ENCODE measurements at places on chromosomes 12 and 14.
A peak's percentile ranks its signal among the peaks of the same experiment; 100 is the strongest.

DNA sequence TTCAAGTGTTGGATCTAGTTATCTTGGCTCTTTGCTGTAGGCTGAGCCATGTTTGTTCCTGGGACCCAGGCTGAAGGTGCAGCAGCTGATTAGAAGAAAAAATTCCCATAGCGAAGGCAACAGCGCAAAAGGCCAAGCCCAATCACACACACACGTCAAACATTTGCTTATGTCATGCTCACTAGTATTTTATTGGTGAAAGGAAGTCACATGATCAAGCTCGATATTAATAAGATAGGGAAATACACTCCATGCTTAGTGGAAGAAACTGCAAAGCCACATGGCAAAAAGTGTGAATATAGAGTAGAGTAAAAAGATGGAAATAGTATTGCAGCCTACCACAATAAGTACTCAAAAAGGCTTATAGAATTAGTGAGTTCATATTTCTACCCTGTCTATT, 373.5 kb upstream of the FAR2 start:
- no peak overlapping the region for H3K27ac ChIP-seq
- no peak overlapping the region for H3K4me3 ChIP-seq
- no peak for DNase-seq
- no peaks in the 10 kb centered on the region for H3K27me3 ChIP-seq
- no peaks in the 10 kb centered on the region for H3K4me1 ChIP-seq

DNA sequence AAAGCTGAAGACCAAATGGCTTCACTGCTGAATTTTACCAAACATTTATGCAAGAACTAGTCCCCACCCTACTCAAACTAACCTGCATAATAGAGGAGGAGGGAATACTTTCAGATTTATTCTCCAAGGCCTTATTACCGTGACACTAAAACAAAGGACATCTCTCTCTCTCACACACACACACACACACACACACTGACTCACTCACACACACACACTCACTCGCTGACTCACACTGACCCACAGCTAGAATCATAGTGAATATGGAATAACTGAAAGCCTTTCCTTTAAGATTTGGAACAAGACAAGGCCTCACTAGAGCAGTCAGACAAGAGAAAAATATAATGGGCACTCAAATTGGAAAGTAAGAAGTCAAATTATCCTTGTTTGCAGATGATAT, 1014.1 kb downstream of the TMTC2 start:
- H3K36me3 ChIP-seq, result no peaks in the 10 kb centered on the region
- no peak for DNase-seq
- H3K4me1 ChIP-seq, result no peaks in the 10 kb centered on the region

DNA sequence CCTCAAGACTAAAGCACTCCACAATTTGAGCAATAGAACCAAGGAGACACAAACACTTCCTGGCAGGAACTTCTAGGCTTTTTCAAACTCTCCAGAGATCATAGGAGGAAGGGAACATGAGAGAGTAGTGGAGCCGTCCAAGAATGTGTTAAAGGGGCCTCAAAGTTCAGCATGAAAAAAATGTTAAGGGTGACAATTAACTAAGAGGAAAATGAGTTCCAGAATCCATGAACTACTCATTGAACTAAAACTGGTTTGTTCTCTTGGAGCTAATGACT, 122.0 kb downstream of the WIF1 start:
- no peaks in the 10 kb centered on the region for H3K27me3 ChIP-seq
- H3K36me3 ChIP-seq, result no peaks in the 10 kb centered on the region
- no peak overlapping the region for H3K27ac ChIP-seq
- H3K4me3 ChIP-seq, result no peak overlapping the region

GRCh38 chr12:103102225-103102744, 144.8 kb downstream of the ASCL1 start:
- H3K27me3 ChIP-seq, result no peaks in the 10 kb centered on the region
- H3K4me3 ChIP-seq, result no peak overlapping the region

- no peak for DNase-seq
- no peak overlapping the region for H3K4me3 ChIP-seq
- H3K36me3 ChIP-seq, result no peaks in the 10 kb centered on the region
- H3K27ac ChIP-seq, result no peak overlapping the region
- H3K4me1 ChIP-seq, result no peaks in the 10 kb centered on the region
Measured at GRCh38 chr14:102764220-102764671, 13.0 kb upstream of the TRAF3 start.

GRCh38 chr12:53049571-53050318, at the start of gene TNS2:
TNS2 (plus strand) TSS chr12:53050065; CDS start chr12:53050186, 121 bp downstream.
- DNase-seq, result peak; percentile 59
- peak within 1 kb of the TSS; percentile 94 for H3K27ac ChIP-seq
- H3K4me3 ChIP-seq, result peak within 1 kb of the TSS; percentile 80
- peaks cover 67% of the 10 kb centered on the region for H3K4me1 ChIP-seq
- H3K27me3 ChIP-seq, result no peaks in the 10 kb centered on the region

DNA sequence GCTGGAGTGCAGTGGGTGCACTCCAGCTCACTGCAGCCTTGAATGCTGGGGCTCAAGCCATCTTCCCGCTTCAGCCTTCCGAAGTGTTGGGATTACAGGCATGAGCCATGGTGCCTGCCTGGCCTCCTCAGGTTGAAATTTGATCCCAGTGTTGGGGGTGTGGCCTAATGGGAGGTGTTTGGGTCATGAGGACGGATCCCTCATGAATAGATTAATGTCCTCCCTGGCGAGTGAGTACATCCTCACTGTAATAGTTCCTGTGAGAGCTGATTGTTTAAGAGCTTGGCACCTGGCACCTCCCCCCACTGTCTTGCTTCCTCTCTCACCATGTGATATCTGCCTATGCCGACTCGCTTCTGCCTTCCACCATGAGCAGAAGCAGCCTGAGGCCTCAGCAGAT, 84.7 kb downstream of the TSPAN9 start:
- H3K27me3 ChIP-seq, result no peaks in the 10 kb centered on the region
- DNase-seq, result no peak
- no peak overlapping the region for H3K27ac ChIP-seq
- H3K36me3 ChIP-seq, result no peaks in the 10 kb centered on the region
- no peak overlapping the region for H3K4me3 ChIP-seq

DNA sequence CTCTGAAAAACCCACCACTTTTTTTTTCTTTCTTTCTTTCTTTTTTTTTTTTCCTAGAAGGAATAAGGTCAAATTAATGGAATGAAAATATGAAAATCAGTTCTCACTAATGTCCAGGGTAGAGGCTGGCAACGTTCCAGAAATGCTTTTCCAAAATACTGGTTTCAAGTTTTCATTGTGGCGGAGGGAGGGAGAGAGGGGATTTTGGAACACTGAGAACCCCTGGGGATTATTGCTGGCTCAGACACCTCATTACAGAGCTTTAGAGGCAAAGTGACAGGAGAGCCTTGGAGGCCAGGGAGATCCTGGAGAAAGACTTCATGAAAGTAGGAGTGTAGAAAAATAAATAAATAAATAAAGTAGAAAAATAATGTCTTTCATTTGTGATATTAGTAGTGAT, 45.4 kb downstream of the ALX1 start:
- no peaks in the 10 kb centered on the region for H3K27me3 ChIP-seq
- no peaks in the 10 kb centered on the region for H3K36me3 ChIP-seq
- no peak overlapping the region for H3K27ac ChIP-seq

DNA sequence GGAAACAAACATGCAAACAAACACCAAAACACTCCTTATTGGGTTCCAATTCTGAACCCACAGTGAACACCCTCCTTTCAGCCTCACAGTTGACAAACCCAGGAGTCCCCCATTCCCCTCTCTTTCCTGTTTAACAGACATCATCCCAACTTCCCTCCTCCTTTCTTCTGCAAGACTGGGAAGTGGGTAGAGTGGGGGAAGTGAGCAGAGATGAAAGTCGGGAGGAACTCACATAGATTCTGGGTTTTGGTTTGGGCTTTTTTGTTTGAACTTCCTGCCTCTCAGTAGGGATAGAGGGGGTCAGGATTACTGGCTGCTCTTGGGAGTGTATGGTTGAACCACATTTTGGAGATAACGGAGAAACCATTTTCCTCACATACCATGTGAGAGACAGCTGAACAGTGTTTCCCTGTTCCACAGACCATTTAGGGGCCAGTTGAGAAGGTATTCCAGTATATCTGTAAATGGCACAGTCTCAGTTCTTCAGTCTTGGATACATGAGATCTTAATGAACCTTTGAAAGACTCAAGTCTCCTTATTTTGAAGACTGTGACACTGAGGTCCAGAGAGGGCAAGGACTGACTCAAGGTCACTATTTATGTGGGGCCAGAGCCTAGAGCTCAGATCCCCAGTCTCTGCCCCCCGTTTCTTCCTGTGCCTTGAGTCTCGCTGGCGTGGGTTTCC, 3.9 kb upstream of the GPR84 start:
- H3K4me3 ChIP-seq, result no peak overlapping the region
- no peaks in the 10 kb centered on the region for H3K36me3 ChIP-seq
- no peak for DNase-seq
- H3K4me1 ChIP-seq, result no peaks in the 10 kb centered on the region

GRCh38 chr12:4049298-4050080, 176.3 kb upstream of the PARP11 start:
- no peaks in the 10 kb centered on the region for H3K4me1 ChIP-seq
- H3K27ac ChIP-seq, result no peak overlapping the region
- no peak overlapping the region for H3K4me3 ChIP-seq
- no peak for DNase-seq
- H3K36me3 ChIP-seq, result no peaks in the 10 kb centered on the region

DNA sequence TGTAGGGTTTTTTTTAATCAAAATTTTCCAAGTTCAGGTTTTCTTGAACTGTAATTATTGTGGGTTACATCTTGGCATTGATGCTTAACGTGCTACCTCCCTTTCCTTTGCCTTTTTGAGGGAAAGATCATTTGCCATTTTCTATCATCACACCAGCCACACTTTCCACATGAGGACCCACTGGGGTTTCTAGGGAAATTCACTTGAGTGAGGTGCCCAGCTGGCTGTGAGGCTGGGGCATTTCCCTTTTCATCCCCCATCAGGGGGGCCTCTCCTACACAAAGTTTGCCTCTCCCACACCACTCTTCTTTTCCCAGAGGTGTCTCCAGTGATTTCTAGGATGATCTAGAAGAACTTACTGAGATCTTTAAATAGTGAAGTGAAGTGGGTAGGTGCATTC, 335.7 kb downstream of the BMP4 start:
- no peaks in the 10 kb centered on the region for H3K27me3 ChIP-seq
- no peak overlapping the region for H3K27ac ChIP-seq
- no peaks in the 10 kb centered on the region for H3K4me1 ChIP-seq
- DNase-seq, result no peak
- no peaks in the 10 kb centered on the region for H3K36me3 ChIP-seq
- no peak overlapping the region for H3K4me3 ChIP-seq

DNA sequence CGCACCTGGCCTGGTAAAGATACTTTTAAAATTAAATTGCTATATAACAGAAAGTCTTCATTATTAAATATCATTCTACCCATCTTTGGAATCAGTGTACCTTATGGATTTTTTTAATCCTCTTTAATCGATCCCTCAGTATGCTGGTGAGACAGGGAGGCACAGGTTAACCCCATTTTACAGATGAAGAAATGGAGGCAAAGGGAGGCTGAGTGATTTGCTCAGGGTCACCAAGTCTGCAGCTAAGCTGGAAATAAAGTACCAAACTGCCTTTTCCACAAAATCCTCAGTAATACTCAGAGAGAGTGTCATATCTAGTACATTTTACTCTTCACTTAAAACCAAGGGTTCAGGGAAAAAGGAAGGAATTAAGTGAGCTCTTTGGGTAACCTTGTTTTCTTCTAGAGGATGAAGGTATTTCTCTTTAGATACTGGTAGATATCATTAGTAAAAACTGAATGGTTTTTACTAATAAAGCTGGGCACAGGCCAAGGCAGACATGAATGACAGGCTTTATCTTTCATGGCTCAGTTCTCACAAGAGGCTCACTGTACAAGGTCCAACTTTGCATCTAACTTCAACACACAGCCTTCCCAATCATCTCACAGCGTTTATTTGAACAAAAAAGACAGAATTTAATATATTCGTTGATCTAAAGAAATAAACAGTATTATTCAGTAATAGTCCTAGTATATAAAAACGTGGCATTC, 35.3 kb upstream of the TTC7B start:
- no peaks in the 10 kb centered on the region for H3K4me1 ChIP-seq
- H3K27me3 ChIP-seq, result no peaks in the 10 kb centered on the region
- no peak overlapping the region for H3K27ac ChIP-seq
- H3K36me3 ChIP-seq, result no peaks in the 10 kb centered on the region
- DNase-seq, result no peak
- no peak overlapping the region for H3K4me3 ChIP-seq

- H3K36me3 ChIP-seq, result no peaks in the 10 kb centered on the region
- no peak overlapping the region for H3K27ac ChIP-seq
- DNase-seq, result no peak
- H3K27me3 ChIP-seq, result no peaks in the 10 kb centered on the region
- H3K4me1 ChIP-seq, result no peaks in the 10 kb centered on the region
Measured at GRCh38 chr14:36301159-36301558, 19.3 kb downstream of the MBIP start.

DNA sequence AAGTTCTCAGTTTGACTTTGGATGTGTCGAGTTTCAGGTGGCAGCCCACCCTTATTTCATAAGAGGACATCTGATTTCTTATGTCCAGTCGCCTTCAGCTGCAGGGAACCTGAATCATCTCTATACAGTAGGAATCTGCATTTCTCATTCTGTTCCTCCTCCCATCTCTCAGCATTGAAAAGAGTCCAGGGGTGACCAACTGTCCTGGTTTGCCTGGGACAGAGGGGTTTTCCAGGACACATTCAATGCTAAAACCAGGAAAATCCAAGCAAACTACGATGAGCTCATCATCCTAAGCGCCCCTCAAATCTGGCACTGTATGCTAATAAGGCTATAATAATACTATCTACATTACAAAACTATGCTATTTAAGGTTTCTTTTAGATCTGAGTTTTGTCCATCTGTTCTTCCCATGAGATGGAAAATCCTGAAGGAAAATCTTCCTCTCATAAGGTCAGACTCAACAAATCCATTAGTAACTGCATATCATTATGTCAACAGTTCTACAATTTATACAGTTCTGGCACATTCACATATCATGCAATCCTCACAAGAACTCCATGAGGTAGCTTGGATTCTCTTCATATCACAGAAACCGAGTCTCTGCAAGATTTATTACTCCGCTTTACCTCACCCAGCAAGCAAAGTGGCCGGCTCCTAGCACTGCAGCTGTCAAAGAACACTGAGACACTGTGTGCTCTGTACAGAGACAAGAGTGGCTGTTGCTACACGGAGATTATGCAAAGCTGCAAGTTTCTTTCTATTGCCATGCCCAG, 15.6 kb upstream of the CALM1 start:
- peaks cover 3% of the 10 kb centered on the region for H3K4me1 ChIP-seq
- no peak for DNase-seq
- H3K36me3 ChIP-seq, result no peaks in the 10 kb centered on the region
- no peaks in the 10 kb centered on the region for H3K27me3 ChIP-seq
- no peak overlapping the region for H3K4me3 ChIP-seq

GRCh38 chr12:98743362-98743953, 98.4 kb downstream of the APAF1 start:
- H3K27ac ChIP-seq, result no peak overlapping the region
- peaks cover 2% of the 10 kb centered on the region for H3K27me3 ChIP-seq
- no peaks in the 10 kb centered on the region for H3K4me1 ChIP-seq
- H3K4me3 ChIP-seq, result no peak overlapping the region
- no peaks in the 10 kb centered on the region for H3K36me3 ChIP-seq

DNA sequence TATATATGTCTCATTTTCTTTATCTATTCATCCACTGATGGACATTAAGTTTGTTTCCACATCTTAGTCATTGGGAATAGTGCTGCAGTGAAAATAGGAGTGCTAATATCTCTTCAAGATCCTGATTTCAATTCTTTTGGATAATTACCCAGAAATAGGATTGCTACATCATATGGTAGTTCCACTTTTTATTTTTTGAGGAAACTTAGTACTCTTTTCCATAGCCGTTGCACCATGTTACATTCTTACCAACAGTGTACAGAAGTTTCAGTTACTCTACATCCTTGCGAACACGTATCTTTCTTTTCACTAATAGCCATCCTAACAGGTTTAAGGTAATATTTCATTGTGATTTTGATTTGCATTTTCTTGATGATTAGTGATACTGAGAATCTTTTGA, 29.8 kb downstream of the TESPA1 start:
- peaks cover 3% of the 10 kb centered on the region for H3K27me3 ChIP-seq
- no peaks in the 10 kb centered on the region for H3K4me1 ChIP-seq
- H3K36me3 ChIP-seq, result no peaks in the 10 kb centered on the region
